ENCODE measurements at places on chromosomes 7 and 10.

DNA sequence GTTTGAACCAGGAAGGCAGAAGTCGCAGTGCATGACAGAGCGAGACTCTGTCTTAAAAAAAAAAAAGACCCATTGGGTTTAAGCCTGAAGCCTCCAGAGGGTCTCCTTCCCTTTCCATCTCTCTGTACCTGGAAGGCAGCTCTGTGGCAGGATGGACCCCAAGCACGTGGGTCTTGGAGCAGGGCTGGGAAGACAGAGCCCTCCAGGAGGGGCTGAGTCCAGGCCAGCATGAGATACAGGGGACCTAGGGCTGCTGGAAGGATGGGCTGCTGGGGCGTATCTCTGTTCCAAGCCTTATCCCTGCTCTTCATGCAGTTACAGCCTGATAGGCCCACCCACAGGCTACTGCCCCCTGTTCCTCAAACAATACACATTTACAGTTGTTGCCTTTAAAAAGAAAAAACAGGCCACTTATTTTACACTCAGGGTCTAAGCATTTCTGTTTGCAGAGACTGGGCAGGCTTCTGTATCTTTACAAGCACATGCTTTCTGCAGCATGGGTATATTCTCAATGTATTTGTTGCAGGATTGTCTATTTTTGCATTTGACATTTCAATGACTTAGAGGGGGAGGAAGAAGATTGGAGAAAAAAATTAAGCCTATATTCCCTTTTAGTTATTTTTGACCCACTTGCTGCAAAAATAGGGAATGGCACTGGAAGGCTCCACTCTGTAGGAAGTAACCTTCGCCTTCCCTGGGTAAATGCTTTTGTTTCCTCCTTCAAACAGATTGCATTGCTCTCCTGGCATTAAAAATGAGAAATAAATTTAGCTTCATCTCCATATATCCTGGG is 60.1 kb downstream of the FAM171A1 start:
- DNase-seq, result no peak

- no peak for DNase-seq
Observed at GRCh38 chr10:69896606-69897231, 95.0 kb downstream of the COL13A1 start.

- DNase-seq, result no peak
Observed at GRCh38 chr7:144854839-144855424, 19.1 kb upstream of the TPK1 start.

- DNase-seq, result no peak
Observed at GRCh38 chr10:77509391-77509790, 128.2 kb downstream of the KCNMA1 start.

- no peak for DNase-seq
Observed at GRCh38 chr7:107891636-107892366, 818 bp downstream of the DLD start.

DNA sequence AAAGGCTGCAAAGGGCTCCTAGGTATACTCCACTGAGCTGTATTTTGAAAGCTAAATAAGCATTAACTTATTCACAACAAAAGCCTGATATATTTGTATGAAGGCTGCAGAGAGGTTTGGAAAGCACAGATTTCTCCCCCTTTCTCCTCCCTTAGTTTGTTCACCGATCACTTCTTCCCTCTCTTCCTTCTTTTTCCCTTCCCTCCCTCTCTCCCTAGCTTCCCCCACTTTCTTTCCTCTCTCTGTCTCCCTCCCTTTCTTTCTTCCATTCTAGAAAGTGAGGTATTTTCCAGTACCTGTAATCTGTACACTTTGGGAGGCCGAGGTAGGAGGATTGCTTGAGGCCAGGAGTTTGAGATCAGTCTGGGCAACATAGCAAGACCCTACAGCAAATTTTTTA is 62.1 kb downstream of the HHEX start:
- DNase-seq, result no peak

- no peak for DNase-seq
Observed at GRCh38 chr7:8751557-8752231, 318.3 kb downstream of the NXPH1 start.

GRCh38 chr7:32167256-32167655 is 97.0 kb upstream of the PDE1C start:
- DNase-seq, result no peak

GRCh38 chr7:128938544-128939074 is 882 bp downstream of the IRF5 start:
- no peak for DNase-seq

GRCh38 chr10:66187053-66187733 is 738.6 kb upstream of the LRRTM3 start:
- DNase-seq, result peak; percentile 8

GRCh38 chr7:31835471-31835870 is 148.5 kb downstream of the PPP1R17 start:
- no peak for DNase-seq

GRCh38 chr7:151700586-151701165 is 176.2 kb downstream of the PRKAG2 start:
- DNase-seq, result no peak

GRCh38 chr10:16519908-16520861 is 1.5 kb downstream of the C1QL3 start:
- no peak for DNase-seq

DNA sequence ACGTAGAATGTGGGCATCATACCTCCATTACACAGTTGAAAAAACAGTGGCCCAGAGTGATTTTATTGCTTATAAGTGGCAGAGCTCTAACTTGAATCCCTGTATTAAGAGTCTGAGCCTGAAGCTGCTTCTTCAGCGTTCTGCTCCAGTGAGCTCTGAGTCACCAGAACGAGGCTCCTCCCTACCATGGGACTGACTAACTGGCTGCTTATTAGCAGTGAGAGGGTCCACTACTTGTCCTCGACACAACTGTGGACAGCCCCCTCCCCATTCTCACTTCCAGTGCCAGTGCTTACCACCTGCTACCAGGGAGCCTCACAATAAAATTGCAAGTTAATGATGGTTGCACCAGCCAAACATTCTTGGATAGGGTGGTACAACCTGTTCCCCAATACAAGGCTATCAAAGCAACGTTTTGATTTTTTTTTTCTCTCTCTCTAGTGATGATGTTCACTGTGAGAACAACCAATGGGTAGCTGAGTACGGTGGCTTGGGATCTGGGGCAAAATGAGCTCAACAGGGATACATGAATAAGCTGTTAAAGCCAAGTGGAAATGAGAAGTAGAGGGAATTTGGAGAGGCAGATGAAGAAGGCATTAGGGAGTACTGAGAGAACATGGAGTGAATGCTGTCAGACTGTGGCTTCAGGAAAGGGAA is 2.7 kb upstream of the NRG3 start:
- no peak for DNase-seq

DNA sequence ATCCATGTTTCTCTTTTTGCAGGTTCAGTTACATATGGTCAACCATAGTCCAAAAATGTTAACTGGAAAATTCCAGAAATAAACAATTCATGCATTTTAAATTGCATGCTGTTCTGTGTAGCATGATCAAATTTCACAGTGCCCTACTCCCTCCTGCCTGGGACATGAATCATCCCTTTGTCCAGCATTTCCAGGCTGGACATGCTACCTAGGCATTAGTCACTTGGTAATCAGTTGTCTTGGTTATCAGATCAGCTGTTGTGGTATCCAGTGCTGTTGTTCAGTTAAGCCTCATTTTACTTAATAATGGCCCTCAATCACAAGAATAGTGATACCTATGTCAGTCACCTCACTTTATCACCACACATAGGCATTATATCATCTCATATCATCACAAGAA is 7.3 kb upstream of the PNLIP start:
- peak; percentile 19 for DNase-seq

GRCh38 chr10:31508882-31509281 is 189.9 kb downstream of the ZEB1 start:
- no peak for DNase-seq

- DNase-seq, result no peak
Observed at GRCh38 chr10:5947471-5948207, 29.7 kb downstream of the IL15RA start.

DNA sequence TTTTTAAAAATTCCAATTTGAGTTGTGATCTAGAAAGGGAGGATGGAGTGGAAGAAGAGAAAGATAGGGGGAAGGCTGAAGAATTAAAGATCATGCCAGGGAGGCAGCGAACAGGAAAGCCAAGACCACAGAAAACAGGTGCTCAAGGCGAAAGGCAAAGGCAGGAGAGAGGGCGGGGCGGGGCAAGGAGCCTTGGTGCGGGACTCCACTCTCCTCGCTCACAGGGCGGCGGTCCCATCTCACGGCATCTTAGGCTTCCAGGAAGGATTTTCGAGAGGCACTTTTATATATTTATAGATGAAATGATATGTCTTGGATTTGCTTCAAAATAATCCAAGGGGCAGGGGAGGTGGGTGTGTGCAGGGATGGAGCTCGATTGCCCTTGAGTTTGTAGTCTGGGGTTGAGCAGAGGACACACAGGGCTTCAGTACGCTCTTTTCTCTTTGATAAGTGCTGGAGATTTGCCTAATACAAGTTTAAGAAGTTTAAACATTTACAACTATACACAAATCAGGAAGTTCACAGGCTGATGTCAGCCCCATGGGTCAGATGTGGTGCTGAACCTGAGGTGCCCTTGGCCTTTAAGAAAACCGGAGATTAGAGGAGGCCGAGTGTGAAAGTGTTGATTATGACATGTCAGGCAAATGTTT is 161.1 kb downstream of the PRKAG2 start:
- no peak for DNase-seq

- no peak for DNase-seq
Observed at GRCh38 chr10:114352653-114353298, 51.5 kb downstream of the AFAP1L2 start.

DNA sequence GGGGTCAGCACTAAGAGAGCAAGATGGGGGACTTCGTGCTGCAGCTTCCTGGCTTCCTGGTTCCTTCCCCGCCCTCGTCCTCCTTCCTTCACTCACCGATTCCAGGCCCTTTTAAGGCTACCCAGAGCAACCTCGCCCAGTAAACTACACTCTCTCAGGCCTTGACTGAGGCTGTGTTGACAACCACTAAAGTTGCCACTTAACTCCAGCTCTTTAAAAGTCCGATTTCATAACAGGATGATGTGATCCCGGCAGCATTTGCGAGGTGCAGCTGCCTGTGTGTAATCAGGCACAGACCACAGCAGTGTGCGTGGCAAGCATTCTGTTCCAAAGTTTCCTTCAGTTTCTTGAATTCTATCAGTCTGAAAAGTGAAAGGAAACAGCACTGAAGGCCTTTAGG is 110.6 kb downstream of the RAB11FIP2 start:
- no peak for DNase-seq

DNA sequence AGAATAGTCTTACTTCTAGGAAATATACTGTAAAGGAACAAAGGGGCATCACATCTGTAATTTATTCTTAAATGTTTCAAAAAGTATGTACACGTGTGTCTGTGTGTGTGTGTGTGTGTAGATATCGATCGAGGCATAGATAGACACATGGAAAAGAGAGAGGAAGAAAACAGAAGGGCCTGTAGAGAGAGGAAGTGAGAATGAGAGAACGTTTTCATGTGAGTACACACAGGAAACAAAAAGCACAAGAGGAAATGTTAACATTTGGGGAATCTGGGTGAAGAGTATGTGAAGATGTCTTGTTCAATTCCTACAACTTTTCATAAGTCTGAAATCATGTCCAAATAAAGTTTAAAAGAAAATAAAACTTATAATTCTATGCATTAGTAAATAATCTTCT is 286.5 kb upstream of the SORCS1 start:
- no peak for DNase-seq

GRCh38 chr7:22485189-22485588 is 14.8 kb downstream of the STEAP1B start:
- DNase-seq, result no peak

- DNase-seq, result no peak
Observed at GRCh38 chr10:50347394-50347802, 96.1 kb upstream of the ASAH2 start.

DNA sequence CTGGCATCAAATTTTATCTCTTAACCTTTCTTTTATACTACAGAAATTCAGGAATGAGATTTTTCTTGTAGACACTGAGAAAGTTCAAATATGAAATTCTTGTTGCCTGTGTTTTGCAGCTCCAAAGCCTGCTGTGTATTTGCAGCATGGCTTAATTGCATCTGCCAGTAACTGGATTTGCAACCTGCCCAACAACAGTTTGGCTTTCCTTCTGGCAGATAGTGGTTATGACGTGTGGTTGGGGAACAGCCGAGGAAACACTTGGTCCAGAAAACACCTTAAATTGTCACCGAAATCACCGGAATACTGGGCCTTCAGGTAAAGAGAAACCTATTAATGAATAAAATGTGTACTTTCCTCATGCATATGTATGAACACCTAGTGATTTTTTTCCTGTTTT is 24.8 kb downstream of the LIPK start:
- no peak for DNase-seq

DNA sequence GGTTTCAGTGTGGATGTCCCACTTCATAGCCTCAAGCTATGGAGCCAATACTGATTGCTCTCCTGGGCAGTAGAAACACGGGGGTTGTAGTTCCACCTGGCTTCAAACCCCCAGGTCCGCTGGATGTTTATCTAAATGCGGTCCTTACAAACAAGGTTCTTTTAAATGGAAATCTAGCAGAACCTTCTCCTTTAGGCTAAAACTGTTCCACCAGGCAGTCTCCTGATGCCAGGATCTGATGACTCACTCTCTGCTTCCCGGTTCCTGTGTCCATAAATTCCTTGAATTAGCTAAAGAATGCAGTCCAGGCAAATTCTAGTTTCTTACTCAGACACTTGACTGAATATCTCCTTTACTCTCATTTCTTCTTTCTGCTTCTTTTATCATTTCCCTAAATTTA is 108.4 kb upstream of the FAM3C start:
- peak; percentile 78 for DNase-seq

- DNase-seq, result no peak
Observed at GRCh38 chr7:142338633-142339501, 81.0 kb upstream of the PRSS58 start.

GRCh38 chr7:100476903-100477870 is 1.8 kb downstream of the TSC22D4 start:
- DNase-seq, result no peak

- no peak for DNase-seq
Observed at GRCh38 chr7:22853674-22854157, 31.1 kb upstream of the TOMM7 start.

- peak; percentile 88 for DNase-seq
Observed at GRCh38 chr10:44706745-44707144, 204.4 kb upstream of the TMEM72 start.

DNA sequence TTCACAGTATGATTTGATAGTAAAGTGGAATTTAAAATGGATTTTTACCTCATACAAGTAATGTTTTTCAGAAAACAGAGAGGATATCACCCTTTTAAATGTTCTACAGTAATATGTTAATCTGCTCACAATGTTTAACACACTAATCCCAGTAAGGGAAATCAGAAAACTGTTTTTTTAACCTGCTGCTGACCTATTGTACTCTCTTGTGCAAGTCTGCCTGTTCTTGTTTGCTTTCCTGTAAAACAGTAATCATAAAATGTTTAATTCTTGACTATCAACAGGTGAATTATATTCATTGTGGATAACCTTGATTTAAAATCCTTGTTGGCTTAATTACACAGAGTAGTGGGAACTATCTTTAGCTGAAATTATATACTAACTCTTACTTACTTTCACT is 126.4 kb downstream of the GNAT3 start:
- no peak for DNase-seq

- no peak for DNase-seq
Observed at GRCh38 chr7:148255333-148255732, 335.2 kb upstream of the C7orf33 start.

GRCh38 chr7:96676919-96677318 is 32.7 kb downstream of the SEM1 start:
- DNase-seq, result no peak
